Memory B cell (primary cell): ENCODE measurements at places on chromosomes 13 and 19.

DNA sequence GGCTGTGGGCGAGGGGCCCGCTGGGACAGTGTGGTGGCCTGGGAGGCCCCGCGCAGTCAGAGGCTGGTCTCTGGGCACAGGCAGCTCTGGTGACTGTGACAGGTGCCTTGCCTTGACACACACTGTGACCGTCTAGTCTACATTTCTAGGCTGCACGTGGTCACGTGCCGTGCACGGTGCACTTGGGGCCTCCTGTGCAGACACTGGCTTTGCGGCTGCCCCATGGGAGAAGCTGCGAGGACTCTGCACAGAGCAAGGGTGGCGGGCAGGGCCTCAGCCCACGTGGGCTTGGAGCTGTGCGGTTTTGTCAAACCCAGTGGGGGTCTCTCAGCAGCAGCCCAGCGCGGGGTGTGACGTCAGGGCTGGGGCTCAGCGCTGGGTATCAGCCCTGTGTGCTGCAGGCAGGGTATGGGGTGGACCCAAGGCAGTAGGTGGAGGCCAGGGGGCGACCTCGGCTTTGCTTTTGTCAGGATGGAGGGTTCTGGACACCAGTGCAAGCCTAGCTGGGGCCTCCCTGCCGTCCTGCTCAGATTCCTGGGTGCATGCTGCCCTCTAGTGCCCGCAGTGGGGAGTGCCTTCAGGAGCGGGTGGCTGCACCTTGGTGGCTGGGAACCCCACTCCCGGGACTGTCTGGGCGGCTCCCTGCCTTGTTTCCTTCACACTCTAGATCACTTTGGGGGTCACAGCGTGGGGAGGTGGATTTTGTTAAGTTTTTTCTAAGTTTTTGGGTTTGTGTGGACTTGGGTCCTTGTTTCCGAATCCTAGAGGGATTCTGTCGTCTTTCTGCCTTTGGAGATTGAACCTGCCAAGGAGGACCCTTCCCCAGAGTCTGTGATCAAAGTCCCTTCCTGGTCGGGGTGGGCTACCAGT lies 62.6 kb downstream of the KDM4B start:
- peak; percentile 85 for DNase-seq
- H3K27me3 ChIP-seq = no peaks in the 10 kb centered on the region
- peak overlapping the region; percentile 58 for H3K27ac ChIP-seq

GRCh38 chr13:86446311-86446710 lies 647.1 kb upstream of the SLITRK6 start:
- no peaks in the 10 kb centered on the region for H3K27me3 ChIP-seq
- H3K36me3 ChIP-seq = no peaks in the 10 kb centered on the region
- no peak overlapping the region for H3K4me3 ChIP-seq
- DNase-seq = no peak
- no peak overlapping the region for H3K27ac ChIP-seq
- H3K4me1 ChIP-seq = no peaks in the 10 kb centered on the region

DNA sequence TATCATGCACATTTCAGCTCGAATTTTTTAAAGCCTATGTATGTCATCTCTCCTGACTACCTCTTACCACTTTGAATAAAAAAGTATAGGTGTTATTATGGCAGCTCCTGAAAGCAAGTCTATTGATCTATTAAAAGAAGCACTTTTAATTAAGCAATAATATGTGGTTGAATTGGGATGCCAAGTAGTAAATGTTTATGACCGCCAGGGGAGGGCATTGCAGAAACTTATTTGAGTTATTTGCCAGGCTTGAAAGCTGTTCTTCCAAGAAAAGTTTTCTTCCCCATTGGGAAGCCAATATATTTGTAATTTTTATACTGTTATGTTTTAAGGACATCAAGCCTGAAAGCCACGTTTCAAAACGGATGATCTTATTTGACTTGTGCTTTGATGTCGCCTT lies 88.1 kb upstream of the SOX21 start:
- H3K4me3 ChIP-seq = no peak overlapping the region
- no peaks in the 10 kb centered on the region for H3K36me3 ChIP-seq
- peaks cover 4% of the 10 kb centered on the region for H3K27me3 ChIP-seq
- no peak overlapping the region for H3K27ac ChIP-seq
- no peaks in the 10 kb centered on the region for H3K4me1 ChIP-seq

GRCh38 chr19:14141041-14141440 lies 4.7 kb upstream of the ASF1B start:
- peaks cover 14% of the 10 kb centered on the region for H3K4me1 ChIP-seq
- H3K27me3 ChIP-seq = no peaks in the 10 kb centered on the region
- no peak for DNase-seq
- no peak overlapping the region for H3K4me3 ChIP-seq
- H3K36me3 ChIP-seq = peaks cover 8% of the 10 kb centered on the region
- H3K27ac ChIP-seq = no peak overlapping the region

GRCh38 chr13:23018143-23018542 lies 162.6 kb upstream of the SGCG start:
- peaks cover 9% of the 10 kb centered on the region for H3K27me3 ChIP-seq
- no peak overlapping the region for H3K4me3 ChIP-seq
- H3K4me1 ChIP-seq = no peaks in the 10 kb centered on the region
- no peak for DNase-seq

DNA sequence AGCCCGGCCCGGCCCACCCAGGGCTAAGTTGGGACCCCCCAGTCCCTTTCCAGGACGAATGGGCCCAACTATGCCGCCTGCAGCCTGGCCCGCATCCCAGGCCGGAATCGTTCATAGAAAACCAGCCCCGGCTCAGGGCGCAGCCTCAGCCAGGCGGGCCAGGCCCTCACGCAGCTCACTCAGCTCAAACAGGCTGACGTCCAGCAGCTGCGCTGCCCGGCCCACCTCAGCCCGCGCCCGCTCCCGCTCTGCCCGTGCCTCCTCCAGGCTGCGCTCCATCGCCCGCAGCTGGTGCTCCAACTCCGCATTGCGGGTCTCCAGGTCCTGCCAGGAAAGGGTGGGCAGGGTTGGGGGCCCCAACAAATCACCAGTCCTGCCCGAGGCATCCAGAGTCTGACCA lies 9.8 kb downstream of the DDX49 start:
- H3K4me3 ChIP-seq = no peak overlapping the region
- H3K27me3 ChIP-seq = peaks cover 2% of the 10 kb centered on the region
- peaks cover 6% of the 10 kb centered on the region for H3K4me1 ChIP-seq
- no peak for DNase-seq
- H3K36me3 ChIP-seq = peaks cover 10% of the 10 kb centered on the region
- no peak overlapping the region for H3K27ac ChIP-seq

- peak; percentile 23 for DNase-seq
- peaks cover 2% of the 10 kb centered on the region for H3K27me3 ChIP-seq
- H3K4me1 ChIP-seq = peaks cover 16% of the 10 kb centered on the region
- H3K4me3 ChIP-seq = no peak overlapping the region
- peak overlapping the region; percentile 84 for H3K27ac ChIP-seq
Measured at GRCh38 chr19:43430142-43430710, 15.5 kb downstream of the TEX101 start.

DNA sequence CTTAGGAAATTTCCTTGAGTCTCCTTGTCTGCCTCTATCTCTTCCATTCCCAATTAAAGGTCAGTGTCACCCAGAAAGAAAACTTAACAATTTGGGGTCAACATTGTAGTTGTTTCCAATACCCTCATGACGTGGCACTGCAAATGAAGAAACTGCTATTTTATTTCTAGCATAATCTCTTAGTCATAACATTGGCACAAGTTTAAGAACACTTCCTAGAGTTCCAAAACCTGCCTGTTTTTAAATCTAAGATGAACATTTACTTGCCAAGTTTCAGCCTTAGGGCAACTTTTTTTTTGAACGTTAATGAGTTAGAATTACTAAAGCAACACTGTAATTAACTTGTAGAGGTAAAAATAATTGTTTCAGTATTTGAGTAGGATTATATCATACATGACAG lies 108.0 kb downstream of the LMO7 start:
- H3K4me3 ChIP-seq = no peak overlapping the region
- H3K4me1 ChIP-seq = peaks cover 3% of the 10 kb centered on the region
- no peak overlapping the region for H3K27ac ChIP-seq

DNA sequence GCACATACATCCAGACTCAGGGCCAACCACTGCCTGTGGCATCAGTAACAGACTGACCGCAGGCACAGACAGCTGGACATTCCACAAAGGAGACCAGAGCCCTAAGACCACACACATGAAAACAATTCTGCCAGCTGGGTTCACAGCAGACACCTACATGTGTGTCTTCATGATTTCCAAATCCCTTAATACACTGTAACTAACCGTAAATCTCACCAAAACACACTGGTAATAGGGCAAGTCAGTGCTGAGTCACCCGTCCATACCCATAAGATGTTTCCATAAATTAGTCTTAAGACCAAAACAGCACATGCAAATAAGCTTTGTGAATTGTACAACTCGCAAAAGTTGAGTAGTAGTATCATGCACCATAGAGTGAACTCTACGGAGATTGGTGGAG lies 65.4 kb downstream of the TUBGCP3 start:
- no peaks in the 10 kb centered on the region for H3K27me3 ChIP-seq
- H3K36me3 ChIP-seq = peaks cover 13% of the 10 kb centered on the region
- DNase-seq = no peak
- no peaks in the 10 kb centered on the region for H3K4me1 ChIP-seq

DNA sequence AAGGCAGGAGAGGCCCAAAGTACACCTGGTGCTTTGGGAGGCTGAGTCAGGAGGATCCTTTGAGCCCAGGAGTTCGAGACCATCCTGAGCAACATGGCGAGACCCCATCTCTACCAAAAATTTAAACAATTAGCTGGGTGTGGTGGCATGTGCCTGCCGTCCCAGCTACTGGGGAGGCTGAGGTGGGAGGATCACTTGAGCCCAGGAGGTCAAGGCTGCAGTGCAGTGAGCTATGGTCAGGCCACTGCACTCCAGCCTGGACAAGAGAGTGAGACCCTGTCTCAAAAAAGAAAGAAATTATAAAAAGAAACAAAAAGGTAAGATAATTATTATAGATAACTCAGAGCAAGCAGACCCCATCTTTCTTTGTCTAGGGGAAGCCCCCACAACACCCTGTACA lies 1.9 kb downstream of the HOMER3 start:
- H3K4me1 ChIP-seq = peaks cover 25% of the 10 kb centered on the region
- H3K36me3 ChIP-seq = peaks cover 2% of the 10 kb centered on the region
- H3K27me3 ChIP-seq = peaks cover 3% of the 10 kb centered on the region

DNA sequence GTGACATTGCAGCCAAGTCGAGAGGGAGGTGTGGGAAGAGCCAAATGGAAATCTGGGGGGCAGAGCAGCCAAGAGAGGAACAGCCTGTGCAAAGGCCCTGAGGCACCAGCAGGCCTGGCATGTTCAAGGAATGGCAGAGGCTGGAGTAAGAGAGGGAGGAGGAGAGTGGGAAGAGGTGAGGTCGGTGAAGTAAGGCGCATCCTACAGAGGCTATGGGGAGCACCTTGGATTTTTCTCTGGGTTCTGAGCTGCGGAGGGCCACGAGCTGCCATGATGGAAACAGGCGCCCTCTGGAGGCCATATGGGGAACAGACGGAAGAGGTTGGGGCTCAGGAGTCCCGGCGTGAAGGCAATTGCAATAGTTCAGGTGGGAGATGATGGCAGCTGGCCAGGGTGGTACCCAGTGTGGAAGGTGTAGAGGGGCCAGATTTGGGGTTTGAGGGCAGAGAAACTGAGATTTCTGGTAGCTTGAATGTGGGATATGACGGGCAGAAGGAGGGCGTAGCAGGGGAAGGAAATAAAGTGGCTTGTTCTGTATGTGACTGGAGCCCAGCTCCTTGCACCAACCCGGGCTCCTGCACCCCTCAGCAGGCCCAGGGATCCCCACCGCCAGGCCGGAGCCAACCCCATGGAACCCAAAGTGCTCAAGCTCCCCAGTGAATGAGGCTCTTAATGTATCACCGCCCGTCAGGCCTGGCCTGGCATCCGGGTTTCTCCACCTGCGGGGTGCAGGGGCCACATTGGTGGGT lies 20.5 kb upstream of the STRN4 start:
- no peak overlapping the region for H3K4me3 ChIP-seq
- no peaks in the 10 kb centered on the region for H3K36me3 ChIP-seq
- H3K27ac ChIP-seq = no peak overlapping the region
- peaks cover 4% of the 10 kb centered on the region for H3K4me1 ChIP-seq
- H3K27me3 ChIP-seq = no peaks in the 10 kb centered on the region

GRCh38 chr13:54210397-54211049 lies 1181.9 kb downstream of the OLFM4 start:
- no peaks in the 10 kb centered on the region for H3K36me3 ChIP-seq
- no peak overlapping the region for H3K27ac ChIP-seq
- no peak overlapping the region for H3K4me3 ChIP-seq

GRCh38 chr19:3304871-3305423 lies 61.4 kb upstream of the NFIC start:
- DNase-seq = peak; percentile 71
- H3K27me3 ChIP-seq = peaks cover 20% of the 10 kb centered on the region

- no peak for DNase-seq
- no peaks in the 10 kb centered on the region for H3K27me3 ChIP-seq
- peaks cover 5% of the 10 kb centered on the region for H3K36me3 ChIP-seq
- no peak overlapping the region for H3K4me3 ChIP-seq
- H3K4me1 ChIP-seq = peaks cover 12% of the 10 kb centered on the region
Measured at GRCh38 chr19:46756544-46756888, 10.3 kb upstream of the STRN4 start.

GRCh38 chr19:38277969-38278680 lies 13.8 kb downstream of the SPINT2 start:
- H3K4me1 ChIP-seq = peaks cover 10% of the 10 kb centered on the region
- no peak overlapping the region for H3K27ac ChIP-seq
- H3K4me3 ChIP-seq = no peak overlapping the region
- H3K27me3 ChIP-seq = no peaks in the 10 kb centered on the region
- peaks cover 2% of the 10 kb centered on the region for H3K36me3 ChIP-seq
- DNase-seq = no peak

GRCh38 chr19:38670921-38671398 lies 23.5 kb downstream of the ACTN4 start:
- peaks cover 54% of the 10 kb centered on the region for H3K4me1 ChIP-seq
- peaks cover 2% of the 10 kb centered on the region for H3K36me3 ChIP-seq
- H3K27ac ChIP-seq = no peak overlapping the region
- DNase-seq = no peak
- H3K4me3 ChIP-seq = no peak overlapping the region
- H3K27me3 ChIP-seq = no peaks in the 10 kb centered on the region

- H3K4me3 ChIP-seq = peak overlapping the region; percentile 51
- H3K4me1 ChIP-seq = peaks cover 53% of the 10 kb centered on the region
- DNase-seq = no peak
- no peaks in the 10 kb centered on the region for H3K27me3 ChIP-seq
- peaks cover 18% of the 10 kb centered on the region for H3K36me3 ChIP-seq
Measured at GRCh38 chr13:106561551-106562170, 6.3 kb downstream of the ARGLU1 start.

DNA sequence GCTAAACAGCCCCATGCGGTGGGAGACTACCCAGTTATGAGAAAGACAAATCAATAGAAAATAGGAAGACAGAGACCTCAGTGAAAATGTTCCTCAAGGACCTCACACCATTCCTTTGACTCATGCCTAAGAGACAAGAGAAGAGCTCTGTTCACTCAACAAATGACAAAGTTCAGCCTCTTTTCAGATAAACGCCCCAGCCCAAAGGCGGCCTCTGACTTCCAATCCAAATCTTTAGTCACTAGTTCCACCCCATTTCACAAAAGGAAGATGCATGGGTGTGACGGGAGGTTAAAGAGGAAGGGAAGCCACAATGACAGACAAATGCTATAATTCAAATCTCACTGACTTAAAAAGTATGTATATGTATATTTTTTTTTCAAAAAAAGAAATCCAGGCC lies 8.1 kb downstream of the CARS2 start:
- H3K4me3 ChIP-seq = no peak overlapping the region
- no peak for DNase-seq
- H3K4me1 ChIP-seq = peaks cover 27% of the 10 kb centered on the region
- no peaks in the 10 kb centered on the region for H3K27me3 ChIP-seq
- H3K36me3 ChIP-seq = peaks cover 31% of the 10 kb centered on the region
- H3K27ac ChIP-seq = peak overlapping the region; percentile 62

- H3K4me3 ChIP-seq = no peak overlapping the region
- H3K27ac ChIP-seq = no peak overlapping the region
- no peaks in the 10 kb centered on the region for H3K36me3 ChIP-seq
Measured at GRCh38 chr19:46218160-46218559, 11.4 kb upstream of the IGFL1 start.

- no peak overlapping the region for H3K4me3 ChIP-seq
- H3K36me3 ChIP-seq = no peaks in the 10 kb centered on the region
- H3K27me3 ChIP-seq = peaks cover 11% of the 10 kb centered on the region
- no peak for DNase-seq
- no peak overlapping the region for H3K27ac ChIP-seq
- H3K4me1 ChIP-seq = no peaks in the 10 kb centered on the region
Measured at GRCh38 chr13:97567510-97568243, 133.7 kb downstream of the RAP2A start.
